KBM-7 (cell line): ENCODE measurements at places on chromosomes 13 and 19.

DNA sequence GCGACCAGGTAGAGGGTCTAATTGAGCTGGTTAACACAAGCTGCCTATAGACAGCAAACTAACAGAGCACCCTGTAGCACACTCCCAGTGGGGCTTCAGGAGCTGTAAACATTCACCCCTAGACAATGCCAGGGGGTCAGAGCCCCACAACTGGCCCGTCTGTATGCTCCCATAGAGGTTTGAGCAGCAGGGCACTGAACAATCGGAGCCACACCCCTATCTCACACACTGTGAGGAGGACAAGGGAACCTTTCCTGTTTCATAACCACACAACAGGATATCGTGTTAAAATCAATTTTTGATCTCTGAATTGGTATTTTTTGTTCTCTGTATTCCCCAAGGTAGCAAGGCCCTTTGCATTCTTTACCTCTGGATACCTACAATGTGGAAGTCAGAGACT is 266.1 kb downstream of the SPRY2 start:
- DNase-seq, result no peak

- DNase-seq, result no peak
Measured at GRCh38 chr13:91355099-91355825, 7.8 kb downstream of the MIR17HG start.

DNA sequence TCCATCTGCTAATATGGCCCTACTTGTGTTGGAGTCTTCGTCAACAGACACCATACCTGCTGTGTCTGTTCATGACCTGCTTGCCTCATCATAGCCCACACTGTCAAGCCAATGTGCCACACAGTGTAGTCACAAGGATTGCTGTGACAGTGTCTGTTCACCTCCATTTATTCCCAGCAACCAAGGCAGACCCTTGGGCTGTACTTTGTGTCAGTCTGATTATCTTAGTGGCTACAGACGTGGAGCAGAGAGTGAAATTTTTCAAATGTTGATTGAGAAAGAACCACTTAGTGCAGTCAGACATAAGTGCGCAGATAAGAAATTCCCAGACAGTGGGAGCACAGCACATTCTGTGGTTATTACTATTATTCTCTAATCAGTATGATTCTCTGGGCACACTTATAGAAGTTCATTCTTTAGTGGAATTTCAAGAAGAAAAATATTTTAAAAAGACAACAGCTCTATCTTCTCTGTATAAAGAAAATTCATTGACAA is 184.6 kb downstream of the GPC6 start:
- no peak for DNase-seq

- no peak for DNase-seq
Measured at GRCh38 chr13:31167490-31167889, 5.8 kb upstream of the HSPH1 start.
